ENCODE measurements at places on chromosomes 6 and 20.

DNA sequence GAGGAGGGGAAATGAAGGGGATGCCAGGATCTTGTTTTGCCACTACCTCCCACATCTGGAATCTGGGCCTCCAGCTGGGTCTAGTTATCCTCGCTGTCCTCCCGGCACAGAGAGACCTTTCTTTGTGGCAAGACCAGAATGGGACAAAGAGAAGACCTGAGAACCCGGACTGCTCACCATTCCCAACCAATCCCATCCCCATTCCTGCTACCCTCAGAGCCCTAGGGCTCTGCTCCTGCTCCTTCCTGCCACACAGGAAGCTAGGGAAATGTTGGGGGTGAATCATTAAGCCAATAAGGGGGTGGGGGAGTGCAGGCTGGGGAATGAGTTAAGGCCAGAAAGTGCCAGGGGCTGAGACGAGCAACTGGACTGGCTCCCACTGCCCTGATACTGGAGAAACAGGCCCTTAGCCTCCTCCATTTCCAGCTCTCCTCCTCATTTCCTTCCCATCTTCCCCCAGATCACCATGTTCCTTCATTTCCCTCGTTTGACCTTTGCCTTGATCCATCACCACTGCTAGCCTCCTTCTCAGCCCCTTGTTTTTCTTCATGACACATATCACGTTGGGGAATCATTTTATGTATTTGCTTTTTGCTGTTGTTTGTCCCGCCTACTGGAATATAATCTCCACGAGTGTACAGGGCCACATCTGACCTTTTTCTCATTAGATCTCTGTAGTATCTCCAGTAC is 4.6 kb upstream of the IER3 start:
- no peak for DNase-seq

GRCh38 chr6:75213112-75213511 is 7.3 kb upstream of the COL12A1 start:
- DNase-seq = no peak

DNA sequence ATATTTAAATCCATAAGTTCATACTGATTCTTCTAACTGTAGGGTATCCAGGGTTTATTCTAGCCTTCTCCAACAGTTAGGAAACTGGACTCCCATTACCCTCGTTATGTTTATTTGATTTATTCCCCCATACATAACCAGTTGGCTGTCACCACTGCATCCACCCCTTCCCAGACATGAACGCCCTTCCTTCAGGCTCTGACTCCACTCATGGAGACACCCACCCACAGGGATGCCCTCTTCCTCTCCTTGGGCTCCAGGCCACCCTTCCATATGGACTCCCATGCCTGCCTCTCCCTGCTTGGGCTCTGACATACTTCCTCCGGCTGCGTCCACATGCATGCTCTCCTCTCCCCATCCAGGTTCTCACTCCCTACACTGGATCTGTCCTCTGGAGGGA is 124.0 kb downstream of the FIG4 start:
- no peak for DNase-seq

- no peak for DNase-seq
Measured at GRCh38 chr6:92459606-92460005, 959.8 kb downstream of the EPHA7 start.

Measured in NT2/D1 (cell line).